ENCODE measurements at places on chromosomes 5 and 9.

DNA sequence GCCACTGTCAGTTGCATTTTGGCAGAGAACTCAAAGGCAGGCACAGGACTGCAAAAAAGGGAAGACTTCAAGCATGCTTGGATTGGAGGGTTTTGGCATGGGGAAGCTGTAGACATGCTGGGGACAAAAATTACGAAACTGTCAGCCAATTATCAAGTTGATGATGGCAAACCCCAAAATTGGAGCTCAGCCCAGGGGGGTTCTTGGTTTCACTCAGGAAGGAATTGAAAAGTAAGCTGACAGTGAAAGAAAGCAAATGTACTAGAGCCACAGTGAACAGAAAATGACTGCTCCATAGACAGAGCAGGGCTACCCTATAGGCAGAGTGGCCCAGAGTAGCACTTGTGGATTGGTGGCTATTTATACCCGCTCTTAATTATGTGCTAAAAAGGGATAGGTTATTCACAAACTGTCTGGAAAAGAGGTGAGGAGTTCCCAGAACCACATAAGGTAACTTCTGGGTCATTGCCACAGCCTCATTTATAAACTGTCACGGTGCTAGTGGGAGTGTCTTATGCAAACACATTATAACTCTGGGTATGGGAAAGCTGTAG lies 14.6 kb upstream of the CFAP95 start:
- DNase-seq: no peak

GRCh38 chr5:89015409-89015808 lies 132.4 kb upstream of the MEF2C start:
- DNase-seq: no peak

DNA sequence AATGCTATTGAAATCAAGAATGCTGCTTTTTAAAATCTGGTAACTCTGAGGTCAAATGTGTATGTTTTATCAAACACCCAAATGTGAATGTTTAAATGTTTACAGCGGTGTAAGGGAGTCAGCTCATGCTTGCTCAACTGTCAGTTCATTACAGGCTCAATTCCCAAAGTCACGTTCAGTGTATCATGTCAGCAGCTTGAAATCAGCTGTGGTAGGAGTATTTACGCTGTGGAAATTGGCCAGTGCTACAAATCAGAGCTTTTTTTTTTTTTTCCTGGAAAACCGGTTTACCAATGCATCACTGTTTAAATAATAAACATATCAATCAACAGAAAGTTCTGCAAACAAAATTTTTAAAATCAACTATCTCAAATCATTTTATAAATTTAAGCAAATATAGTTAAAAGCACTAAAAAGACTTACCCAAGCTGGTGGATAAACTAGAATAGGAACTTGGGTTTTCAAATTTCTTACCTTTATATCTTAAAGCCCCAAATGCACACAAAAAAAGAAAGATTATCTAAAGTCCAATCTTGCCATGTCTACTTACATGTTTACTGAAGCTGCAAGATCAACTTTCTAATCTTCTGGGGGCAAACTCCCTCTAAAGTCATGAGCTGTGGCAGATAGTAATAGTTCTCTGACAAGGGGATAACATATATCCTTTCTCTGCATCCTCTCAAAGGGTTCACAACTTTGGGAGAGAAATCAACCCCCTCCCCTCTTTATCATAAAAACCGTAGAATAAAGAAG lies 57.6 kb upstream of the GRAMD2B start:
- no peak for DNase-seq

- DNase-seq: no peak
Measured at GRCh38 chr5:149800633-149801032, 70.5 kb downstream of the PPARGC1B start.

DNA sequence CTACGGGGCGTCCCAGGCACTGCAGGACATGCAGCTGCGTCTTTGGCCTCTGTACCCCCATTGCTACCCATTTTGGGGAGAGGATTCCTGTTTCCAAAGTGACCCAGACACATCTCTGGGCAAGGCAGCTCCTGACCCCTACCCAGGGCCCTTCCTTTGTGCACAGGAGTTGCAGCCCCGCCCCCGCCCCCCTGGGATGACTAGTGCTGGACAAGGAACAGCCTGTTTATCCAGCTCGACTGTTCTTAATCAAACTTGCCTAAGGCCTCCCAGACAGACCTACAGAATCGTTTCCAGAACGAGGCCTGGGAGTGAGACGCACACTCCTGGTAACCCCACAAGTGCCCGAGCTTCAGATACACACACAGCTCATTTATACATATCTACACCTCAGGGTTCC lies 13.2 kb downstream of the DIPK1B start:
- no peak for DNase-seq

DNA sequence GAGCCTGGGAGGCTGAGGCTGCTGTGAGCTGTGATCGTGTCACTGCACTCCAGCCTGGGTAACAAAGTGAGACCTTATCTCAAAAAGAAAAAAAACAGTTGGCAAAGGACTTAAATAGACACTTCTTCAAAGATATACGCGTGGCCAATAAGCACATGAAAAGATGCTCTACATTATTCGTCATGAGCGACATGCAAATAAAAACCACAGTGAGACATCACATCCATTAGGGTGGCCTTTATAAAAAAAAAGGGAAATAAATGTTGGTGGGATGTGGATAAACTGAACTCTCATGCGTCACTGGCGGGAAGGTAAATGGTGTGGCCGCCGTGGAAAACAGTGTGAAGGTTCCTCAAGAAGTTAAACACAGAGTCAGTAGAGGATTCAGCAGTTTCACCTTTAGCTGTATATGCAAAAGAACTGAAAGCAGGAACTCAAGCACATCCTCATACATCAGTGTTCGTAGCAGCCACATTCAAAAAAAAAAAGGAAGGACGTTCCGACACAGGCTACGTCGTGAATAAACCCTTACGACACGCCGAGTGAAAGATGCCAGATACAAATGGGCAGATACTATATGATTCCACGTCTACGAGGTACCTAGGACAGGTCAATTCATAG lies 24.5 kb upstream of the NRARP start:
- DNase-seq: no peak

DNA sequence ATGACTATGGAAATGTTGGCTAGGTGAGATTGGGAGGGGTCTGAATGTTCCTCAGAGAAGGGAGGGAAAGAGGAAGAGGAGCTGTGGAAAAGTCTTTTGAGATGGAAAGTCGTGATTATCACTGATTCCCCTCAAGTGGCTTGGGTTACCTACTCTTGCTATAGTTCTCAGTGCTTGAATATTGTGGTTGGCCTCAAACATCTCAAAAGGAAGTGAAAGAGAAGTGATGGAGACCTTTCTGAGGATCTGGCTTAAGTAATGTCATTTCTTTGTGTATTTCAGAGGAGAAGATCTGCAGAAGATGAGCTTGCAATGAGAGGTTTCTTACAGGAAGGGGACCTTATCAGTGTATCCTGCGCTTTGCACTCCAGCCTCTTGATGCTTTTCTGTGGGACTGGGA lies 5.5 kb downstream of the EXOSC2 start:
- no peak for DNase-seq

DNA sequence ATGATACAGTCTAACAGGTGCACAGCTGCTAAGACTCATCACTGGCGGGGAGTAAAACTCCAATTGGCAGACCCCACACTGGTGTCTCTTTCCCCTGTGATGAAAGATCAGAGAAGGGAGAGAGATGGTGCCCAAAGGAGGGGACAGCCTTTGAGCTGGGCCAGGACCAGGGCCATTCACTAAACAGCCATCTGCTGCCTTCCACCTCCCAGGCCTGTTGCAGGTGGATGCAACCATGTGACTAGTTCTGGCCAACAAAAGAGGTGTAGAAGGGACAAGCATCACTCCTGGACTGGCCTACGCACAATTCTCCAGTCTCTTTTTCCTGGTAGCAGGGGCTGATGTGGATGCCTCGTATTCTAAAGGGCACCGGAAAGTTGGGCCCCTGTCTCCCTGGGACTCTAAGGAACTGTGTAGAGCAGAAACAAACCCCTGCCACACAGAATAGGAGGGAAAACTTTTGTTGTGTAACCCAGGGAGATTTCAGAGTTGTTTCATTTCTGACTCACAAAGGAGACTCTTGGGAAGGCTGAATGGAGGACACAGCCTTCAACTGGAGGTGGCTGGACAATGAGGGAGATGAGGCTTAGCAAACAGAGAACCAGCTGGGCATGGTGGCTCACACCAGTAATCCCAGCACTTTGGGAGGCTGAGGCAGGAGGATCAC lies 26.9 kb downstream of the TNIP1 start:
- no peak for DNase-seq

GRCh38 chr5:141762790-141763368 lies 80.8 kb upstream of the ARAP3 start:
- no peak for DNase-seq

GRCh38 chr9:122173670-122174069 lies 14.0 kb downstream of the MORN5 start:
- DNase-seq: no peak

- DNase-seq: no peak
Measured at GRCh38 chr5:175542232-175542965, 64.0 kb downstream of the SFXN1 start.

- no peak for DNase-seq
Measured at GRCh38 chr5:126106029-126106428, 317.2 kb upstream of the GRAMD2B start.
